Fibroblast of skin of right biceps (primary cell): ENCODE measurements at places on chromosomes 12 and 14.

DNA sequence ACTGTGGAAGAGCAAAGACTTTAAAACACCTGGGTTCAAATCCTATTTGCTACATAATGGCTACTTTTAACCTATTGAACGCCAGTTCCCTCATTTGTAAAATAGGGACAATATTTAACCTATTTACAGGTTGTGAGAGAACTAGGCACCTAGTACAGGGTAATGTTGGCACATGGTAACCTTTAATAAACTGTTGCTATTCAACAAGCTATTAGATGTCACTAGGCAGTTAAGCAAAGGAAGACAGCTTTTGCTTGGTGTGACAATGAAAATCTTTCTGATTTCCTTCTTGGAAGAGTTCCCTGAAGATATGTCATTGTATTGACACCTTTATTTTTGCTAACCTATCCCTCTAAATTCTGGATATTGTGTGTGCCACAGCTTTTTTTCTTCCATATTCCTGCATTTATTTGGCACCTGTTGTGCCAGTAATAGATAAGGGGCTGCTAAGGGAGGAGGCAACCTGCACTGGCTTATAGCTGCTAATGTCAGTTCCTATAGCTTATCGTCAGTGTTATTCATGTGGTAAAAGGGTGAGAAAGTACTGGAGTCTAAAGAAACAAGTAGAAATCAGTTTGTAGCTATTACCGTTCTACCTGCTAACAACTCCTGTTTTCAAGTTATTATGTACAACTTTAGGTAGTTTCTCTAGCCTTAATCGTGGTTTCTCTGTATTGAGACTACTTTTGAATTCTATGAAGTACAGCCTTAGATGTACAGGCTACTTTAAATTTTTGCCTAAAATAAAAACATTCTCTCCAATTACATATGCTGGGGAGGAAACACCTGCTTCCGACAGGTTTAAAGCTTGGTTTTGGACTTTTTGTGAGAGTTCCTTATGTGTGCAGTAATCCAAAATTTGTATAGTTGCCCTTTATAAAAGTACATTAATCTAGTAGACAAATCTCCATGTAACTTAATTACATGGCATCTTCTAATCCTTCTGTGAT lies 24.3 kb downstream of the HIF1A start:
- DNase-seq = no peak

- DNase-seq = no peak
These were observed 685.9 kb downstream of the DIO2 start for GRCh38 chr14:79525416-79525815.

DNA sequence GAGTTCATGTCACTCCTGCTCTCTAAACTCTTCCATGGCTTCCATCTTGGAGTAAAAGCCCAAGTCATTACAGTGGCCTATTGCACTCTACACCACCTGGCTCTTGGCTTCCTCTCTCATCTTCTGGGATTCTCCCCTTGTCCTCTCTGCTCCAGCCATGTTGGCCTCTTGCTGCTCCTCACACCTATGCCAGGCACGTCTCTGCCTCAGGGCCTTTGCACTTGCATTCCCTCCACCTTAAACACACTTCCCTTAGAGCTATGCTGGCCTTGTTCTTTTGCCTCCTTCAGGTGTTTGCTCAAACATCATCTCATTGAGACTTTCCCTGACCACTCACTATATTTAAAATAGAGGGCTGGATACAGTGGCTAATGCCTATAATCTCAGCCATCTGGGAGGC lies 23.3 kb upstream of the RPH3A start:
- no peak for DNase-seq

DNA sequence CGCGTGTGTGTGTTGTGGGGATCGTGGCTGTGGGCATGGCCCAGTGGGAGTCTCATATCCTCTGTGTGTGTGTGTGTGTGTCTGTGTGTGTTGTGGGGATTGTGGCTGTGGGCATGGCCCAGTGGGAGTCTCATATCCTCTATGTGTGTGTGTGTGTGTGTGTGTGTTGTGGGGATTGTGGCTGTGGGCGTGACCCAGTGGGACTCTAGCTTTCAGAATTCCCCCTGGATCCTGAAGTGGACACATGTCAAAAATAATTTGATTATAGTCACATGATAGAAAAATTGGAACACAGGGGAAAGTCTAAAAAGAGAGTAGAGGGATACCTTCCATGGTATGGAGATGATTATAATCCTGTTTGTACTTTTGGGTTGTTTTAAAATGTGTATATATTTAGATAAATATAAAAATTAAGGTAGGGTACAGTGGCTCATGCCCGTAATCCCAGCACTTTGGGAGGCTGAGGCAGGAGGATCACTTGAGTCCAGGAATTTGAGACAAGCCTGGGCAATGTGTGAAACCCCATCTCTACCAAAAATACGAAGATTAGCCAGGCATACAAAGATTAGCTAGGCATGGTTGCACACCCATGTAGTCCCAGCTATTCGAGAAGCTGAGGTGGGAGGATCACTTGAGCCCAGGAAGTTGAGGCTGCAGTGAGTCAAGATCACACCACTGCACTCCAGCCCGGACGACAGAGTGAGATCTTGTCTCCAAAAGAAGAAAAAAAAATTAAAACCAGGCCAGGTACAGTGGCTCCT lies 11.0 kb downstream of the PAPLN start:
- DNase-seq = no peak

GRCh38 chr12:116058574-116058973 lies 218.9 kb downstream of the MED13L start:
- peak; percentile 31 for DNase-seq

- DNase-seq = no peak
These were observed 960.3 kb downstream of the VRK1 start for GRCh38 chr14:97757491-97757890.
